ENCODE measurements at places on chromosomes 6 and 20.

- no peak for DNase-seq
These were observed 37.4 kb upstream of the TNFAIP3 start for GRCh38 chr6:137829641-137830083.

DNA sequence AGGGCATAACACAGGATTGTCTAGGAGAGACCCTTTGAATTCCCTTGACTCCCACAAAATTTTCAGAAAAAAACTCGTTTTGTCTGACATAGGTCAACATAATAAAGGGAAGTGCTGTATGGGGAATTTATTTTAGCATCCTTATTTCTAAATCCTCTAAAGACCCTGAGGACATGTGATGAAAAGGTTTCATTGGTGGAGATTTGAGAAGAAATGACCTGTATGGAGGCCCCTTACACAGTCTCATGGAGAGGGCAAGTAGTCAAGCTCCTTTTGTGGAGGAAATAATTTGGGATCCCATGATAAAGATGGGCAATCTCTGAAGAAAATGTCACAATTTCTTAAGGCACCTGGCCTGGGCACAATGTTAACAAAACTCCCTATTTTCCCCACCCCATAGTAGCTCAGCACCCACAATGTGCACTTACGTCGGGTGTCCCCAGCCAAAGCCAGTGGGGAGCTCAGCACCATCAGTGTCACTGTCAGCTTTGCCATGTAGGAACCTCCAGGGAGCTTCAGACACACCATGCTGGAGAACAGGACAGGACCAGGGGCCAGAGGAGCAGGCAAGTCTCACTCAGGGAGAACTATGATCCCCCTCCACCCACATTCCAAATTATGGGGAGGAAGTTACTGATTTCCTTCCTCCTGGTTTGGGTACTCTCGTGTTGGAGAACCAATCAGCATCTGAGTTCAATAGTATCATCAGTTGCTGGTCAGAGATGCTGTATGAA is at the start of gene HLA-DRB5:
TSS of gene HLA-DRB5 (minus strand) at position 591 of the 734 bp plus-strand sequence. CDS start at position 528, 63 bp downstream.
- no peak for DNase-seq

GRCh38 chr6:104784884-104785283 is 74.8 kb downstream of the HACE1 start:
- peak; percentile 23 for DNase-seq

GRCh38 chr20:59994697-59995122 is 36.5 kb downstream of the CDH26 start:
- DNase-seq: no peak

- DNase-seq: peak; percentile 79
These were observed 67.3 kb downstream of the ATP9A start for GRCh38 chr20:51700809-51701285.

DNA sequence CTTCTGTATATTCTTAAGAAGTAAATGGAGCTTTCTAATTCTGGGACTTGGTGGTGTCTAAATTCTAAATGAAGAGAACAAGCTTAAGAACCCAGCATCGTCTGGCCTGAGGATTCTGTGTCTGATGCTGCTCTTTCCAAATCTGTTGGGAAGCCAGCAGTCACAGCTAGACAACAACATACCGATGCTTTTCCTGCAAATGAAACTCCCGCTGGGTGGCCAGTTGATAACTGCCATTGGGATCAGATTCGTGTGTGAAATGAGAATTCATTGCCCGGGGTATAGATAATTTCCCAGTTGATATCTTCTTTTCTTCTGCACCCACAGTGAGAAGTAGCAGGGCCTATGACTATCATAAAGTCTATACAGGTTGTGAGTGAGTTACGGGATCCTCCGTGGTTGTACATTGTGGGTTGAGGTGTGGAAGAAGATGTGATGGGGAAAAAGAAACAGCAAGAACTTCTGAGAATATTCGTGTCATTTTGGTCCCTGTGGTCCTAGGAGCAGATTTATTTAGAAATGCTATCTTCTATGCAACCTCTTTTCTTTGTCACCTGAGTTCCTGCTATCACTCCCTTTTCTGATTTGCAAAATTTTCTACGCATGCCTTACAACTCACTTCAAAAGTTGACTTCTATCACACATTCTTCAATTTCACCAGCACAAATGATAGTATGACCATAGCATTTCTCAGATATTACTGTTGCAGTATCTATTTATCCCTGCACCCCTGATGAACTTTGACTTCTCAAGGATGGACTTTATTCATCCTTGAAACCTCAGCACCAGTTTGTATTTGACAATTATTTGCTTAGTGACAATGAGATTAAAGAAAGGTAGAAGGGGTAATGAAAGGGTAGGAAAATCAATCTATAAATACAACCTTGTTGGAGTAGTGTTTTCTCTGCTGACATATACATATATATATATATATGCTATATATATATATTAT is 10.4 kb downstream of the NOX3 start:
- DNase-seq: no peak

GRCh38 chr20:58990651-58991445 is 9.8 kb downstream of the NELFCD start:
- DNase-seq: no peak

GRCh38 chr6:11341867-11342266 is 109.4 kb upstream of the NEDD9 start:
- DNase-seq: peak; percentile 11

DNA sequence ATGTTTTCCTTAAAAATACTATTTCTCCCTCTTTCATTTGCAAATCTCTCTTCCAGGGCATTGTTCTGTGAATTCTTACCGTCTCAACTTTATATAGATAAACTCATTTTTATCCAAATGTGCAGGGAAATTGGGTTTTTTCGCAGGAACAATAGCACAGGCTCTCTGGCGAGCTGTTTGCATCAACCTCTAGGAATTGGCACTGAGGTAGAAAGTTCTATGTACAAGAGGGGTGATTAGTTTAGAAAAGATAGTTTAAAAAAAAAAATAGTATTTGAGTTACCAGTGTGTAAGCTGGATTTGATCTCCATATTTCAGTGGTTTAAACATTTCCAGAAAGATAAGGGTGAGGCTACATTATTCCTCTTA is 129.7 kb upstream of the BTN3A2 start:
- DNase-seq: no peak

DNA sequence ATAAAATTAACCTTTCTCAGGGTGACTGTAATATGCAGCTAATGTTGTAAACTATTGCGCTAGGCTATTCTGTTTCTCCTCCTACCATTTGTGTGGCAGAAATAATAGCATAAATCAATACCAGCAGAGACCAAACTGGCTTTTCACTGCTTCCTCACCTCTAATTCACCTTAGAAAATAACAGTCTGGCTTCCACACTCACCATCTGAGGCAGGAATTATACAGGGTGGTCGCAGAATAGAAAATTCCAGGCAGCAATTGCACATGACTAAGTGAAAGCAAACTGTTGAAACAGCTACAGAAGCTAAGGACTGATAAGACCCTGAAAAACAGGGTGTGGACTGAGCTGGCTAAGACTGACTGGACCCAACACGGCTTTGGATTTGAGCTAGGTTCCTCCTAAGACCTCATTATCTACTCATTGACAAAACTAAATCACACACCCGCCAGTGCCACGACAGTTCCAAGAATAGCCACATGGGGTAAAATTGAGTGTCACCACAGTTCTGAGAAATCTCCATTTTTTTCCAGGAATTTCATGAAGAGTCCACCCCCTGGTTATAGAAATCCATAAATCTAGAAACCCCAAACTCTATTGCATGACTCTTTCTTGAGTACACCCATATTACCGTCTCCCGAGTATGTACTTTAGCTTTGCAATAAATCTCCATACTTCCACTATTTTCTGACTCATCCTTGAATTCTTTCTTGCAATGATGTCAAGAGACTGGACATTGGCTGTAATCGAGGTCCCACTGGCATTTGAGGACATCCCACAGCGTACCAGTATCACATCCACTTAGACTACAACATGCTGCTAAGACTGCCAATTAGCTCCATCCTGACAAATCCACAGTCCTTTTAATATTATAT is 60.9 kb upstream of the KCNQ5 start:
- no peak for DNase-seq

GRCh38 chr6:45591306-45591705 is 213.6 kb upstream of the SUPT3H start:
- no peak for DNase-seq
